CD4-positive, CD25-positive, alpha-beta regulatory T cell (primary cell): ENCODE measurements at places on chromosomes 1 and 21.

- no peak for DNase-seq
Observed at GRCh38 chr1:64330839-64331238, 127.4 kb downstream of the UBE2U start.

DNA sequence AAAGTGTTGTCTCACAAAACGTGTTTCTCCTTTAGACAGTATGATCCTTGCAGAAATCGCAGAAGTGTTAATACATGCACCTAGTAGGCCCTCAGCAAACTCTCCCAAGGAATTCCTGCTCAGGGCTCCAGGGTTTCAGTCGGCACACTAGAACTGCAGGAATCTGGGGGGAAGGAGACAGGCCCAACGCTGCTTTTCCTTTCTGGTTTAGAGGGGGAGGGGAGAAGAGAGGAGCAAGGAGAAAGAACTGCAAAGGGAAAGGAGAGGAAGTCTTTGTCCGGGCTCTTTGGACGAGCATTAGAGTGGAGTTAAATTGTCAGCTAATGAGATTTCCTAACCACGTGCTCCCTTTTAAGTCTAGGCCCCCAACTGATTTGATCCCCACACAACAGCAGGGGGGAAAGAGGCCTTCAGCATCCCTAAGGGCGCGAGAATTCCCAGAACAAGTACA is 103.7 kb upstream of the SOD1 start:
- DNase-seq = no peak

GRCh38 chr1:182280504-182280900 is 111.1 kb downstream of the GLUL start:
- no peak for DNase-seq

DNA sequence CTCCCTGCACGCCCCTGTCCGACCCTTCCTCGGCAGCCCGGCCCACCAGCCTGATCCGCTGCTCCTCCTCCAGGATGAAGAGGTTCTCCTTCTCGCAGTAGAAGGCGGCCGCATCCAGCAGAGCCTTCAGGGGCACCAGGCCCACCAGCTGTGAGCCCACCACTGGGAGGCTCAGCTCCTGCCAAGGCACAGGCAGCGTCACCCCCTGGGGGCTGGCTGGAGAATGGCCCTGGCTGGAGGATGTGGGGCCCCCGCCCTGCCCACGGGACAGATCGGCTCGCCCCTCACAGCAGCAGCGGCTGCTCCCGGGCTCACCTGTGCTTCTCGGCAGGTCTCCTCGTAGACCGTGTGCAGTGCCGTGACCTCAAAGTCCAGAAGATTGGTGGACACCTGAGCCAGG is 5.3 kb downstream of the FTCD start:
- DNase-seq = no peak

- DNase-seq = peak; percentile 8
Observed at GRCh38 chr1:182484531-182485257, 34.7 kb downstream of the RGSL1 start.

DNA sequence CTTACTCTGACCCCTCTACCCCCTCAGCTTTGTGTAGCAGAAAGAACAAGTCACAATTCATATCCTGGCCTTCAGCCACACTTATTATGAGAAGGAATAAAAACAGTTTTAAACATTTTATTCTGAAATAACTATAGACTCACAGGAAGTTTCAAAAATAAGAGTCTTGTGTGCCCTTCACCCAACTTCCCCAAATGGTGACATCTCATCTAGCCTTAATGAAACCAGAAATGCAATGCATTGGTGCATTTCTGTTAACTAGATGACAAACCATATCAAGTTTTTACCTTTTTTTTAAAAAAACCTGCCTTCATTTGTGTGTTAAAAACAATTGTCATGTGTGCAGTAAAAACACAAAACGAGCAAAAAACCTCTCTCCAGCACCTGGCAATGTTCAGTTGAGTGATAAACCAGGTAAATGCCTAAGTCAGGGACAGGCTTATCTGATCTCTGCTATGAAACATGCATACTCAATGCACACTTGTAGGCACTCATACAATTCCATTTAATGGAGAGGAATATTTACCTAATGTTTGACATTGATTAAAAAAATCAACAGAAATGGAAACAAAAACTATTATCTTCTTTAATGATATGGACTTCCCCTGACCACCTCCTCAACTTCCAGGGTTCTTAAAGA is 51.5 kb downstream of the SH3BGR start:
- DNase-seq = no peak

GRCh38 chr1:204377800-204378668 is 18.3 kb upstream of the PLEKHA6 start:
- peak; percentile 37 for DNase-seq

- DNase-seq = no peak
Observed at GRCh38 chr1:87963556-87963955, 634.9 kb downstream of the LMO4 start.

DNA sequence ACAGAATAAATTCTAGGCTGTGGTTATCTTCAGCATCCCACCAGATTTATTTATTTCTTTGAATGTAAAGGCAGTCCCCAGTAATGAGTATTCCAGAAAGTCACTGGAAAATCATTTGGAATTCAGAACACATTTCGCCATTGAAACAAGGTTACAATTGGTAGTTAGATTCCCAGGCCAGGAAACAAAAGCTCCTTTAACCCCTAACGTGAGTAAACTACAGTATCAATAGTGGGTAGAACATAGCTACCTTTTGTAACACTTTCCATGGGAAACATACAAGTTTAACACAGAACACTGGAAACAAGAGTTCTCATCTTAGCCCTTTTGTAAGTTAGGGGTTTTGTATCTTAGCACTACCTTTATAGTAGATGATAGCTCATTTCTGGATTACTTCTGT is 53.4 kb upstream of the BMP8A start:
- DNase-seq = no peak

DNA sequence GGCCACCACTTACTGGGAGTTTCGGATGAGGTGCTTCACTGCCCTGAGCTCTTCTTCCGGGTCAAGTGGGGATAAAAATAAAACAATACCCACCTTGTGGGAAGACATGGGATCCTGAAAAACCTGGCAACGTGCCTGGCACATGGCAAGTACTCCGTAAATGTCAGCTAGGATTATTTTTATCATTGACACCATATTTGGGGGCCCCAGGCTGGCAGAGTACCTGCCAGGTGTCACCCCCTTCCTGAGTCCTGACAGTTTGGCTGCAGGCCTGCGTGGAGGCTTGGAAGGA is 9.2 kb upstream of the EPHA2 start:
- no peak for DNase-seq

DNA sequence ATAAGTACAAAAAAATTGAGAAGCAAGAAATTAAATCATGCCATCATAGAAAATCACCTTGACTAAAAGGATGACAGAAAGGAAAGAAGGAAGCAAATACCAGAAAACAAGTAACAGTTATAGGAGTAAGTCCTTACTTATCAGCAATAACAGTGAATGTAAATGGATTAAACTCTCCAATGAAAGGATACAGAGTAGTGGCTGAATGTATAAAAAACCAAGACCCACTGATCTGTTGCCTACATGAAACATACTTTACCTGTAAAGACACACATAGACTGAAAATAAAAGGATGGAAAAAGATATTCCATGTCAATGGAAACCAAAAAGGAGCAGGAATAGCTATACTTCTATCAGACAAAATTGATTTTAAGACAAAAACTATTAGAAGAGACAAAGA is 52.2 kb downstream of the RABGAP1L start:
- no peak for DNase-seq

GRCh38 chr1:20574686-20575540 is 14.0 kb upstream of the CDA start:
- DNase-seq = peak; percentile 36

- DNase-seq = no peak
Observed at GRCh38 chr1:65260851-65261473, 48.4 kb upstream of the DNAJC6 start.

GRCh38 chr1:188937965-188938551 is 1539.6 kb downstream of the BRINP3 start:
- no peak for DNase-seq

DNA sequence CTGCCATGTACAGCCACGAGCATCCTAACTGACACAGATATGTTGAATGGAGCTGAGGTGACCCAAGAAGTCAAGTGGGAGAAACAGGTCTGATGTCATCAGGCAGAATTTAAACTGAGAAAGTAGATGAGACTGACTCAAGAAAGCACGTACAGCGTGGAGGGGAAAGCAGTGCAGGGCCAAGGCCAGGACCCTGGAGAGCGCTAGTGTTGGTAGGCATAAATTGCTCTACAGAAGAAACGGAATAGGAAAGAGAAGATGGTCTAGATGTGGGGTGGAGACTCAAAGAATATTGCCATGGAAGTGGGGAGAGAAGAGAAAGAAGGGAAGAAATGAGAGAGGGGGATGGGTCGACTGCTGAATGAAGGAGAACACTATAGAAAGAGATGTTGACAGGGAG is 45.3 kb upstream of the GJB5 start:
- DNase-seq = no peak

DNA sequence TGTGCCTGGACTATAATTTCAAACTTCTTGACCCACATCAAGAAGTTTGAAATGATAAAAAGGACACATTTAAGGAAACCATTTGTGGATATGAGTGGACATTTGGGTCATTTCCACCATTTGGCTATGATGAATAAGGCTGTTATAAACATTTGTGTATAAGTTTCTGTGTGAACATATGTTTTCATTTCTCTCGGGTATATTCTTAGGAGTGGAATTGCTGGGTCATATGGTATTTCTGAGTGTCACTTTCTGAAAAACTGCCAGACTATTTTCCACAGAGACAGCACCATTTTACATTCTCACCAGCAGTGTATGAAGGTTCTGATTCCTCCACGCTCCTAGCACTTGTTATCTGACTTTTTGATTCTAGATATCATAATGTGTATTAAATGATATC is 50.8 kb downstream of the GPR137B start:
- DNase-seq = no peak

- no peak for DNase-seq
Observed at GRCh38 chr1:94130851-94131595, 10.1 kb upstream of the ABCA4 start.

GRCh38 chr1:33718186-33718585 is 145.7 kb upstream of the HMGB4 start:
- DNase-seq = no peak

- DNase-seq = peak; percentile 52
Observed at GRCh38 chr1:172674831-172675613, 16.1 kb downstream of the FASLG start.

GRCh38 chr21:42443181-42443785 is 39.6 kb downstream of the UBASH3A start:
- DNase-seq = no peak

DNA sequence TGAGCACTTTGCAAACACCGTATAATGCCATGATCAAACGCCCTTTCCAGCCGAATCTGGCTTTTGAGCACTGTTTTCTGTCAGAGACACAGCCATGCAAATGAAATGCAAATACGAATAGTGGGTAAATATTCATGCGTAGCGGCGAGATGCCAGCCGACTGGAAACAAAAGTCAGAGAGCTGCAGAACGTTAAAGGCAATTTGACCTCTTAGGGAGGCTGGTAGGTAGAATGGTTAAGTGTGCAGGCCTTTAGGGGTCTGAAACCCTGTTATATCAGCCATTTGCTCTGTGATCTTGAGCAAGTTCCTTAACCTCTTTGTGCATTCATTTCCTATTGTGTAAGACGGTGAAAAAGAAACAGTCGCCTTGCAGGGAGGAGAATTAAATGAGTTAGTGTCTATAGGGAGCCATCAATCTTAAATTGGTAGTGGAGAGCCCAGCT is 6.5 kb upstream of the SDHB start:
- no peak for DNase-seq

- DNase-seq = no peak
Observed at GRCh38 chr1:184567637-184568036, 180.8 kb downstream of the C1orf21 start.

GRCh38 chr1:23449958-23450357 is 25.4 kb upstream of the TCEA3 start:
- DNase-seq = no peak

- no peak for DNase-seq
Observed at GRCh38 chr1:116314305-116314919, 58.6 kb upstream of the ATP1A1 start.

- peak; percentile 41 for DNase-seq
Observed at GRCh38 chr1:2416403-2416802, 4.0 kb upstream of the PEX10 start.

DNA sequence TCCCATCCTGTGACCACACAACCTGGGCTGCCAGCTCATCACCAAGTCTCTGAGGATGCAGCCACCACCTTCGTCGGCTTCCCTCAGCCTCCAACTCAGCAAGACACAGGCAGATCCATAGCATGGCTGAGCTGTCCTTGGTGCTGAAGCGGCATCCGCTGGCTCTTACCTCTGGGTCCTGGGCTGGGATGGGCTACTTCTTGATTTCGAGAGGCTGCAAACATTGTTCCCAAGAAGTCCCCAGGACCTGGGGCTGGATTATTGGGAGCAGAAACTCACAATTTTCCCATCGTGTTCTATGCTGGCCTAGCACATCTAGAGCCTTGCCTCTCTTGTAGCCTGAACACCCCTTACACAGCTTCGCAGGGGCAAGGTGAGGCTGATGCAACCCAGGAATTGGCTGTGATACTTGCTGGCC is 24.9 kb upstream of the C1QA start:
- peak; percentile 10 for DNase-seq

DNA sequence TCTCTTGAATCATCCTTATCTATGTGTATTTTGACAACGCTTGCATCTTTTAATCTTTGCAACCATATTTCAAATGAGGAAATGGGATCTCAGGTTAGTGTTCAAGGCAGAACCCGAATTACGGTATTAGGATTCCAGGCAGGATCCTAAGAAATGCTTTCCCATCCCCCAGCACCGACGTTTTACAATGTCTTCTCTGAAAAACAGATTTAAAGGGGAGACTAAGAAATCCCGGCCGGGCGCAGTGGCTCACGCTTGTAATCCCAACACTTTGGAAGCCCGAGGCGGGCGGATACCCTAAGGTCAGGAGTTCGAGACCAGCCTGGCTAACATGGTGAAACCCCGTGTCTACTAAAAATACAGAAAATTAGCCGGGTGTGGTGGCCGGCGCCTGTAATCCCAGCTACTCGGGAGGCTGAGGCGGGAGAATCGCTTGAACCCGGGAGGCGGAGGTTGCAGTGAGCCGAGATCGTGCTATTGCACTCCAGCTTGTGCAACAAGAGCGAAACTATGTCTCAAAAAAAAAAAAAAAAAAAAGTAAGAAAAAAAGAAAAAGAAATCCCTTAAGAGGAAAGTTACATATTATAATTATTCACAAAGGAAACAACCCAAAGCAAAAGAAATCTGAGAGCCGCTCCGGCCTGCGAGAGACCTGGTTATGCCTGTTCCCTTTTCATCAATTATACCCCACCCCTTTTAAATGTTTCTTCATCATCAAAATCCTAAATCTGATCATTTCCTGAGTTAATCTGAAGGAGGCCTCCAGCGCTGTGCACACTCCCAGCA is 801 bp upstream of the GORAB start:
- no peak for DNase-seq

GRCh38 chr1:186679924-186680244 is 339 bp downstream of the PTGS2 start:
- DNase-seq = no peak

- DNase-seq = no peak
Observed at GRCh38 chr1:42733415-42734200, 6.4 kb downstream of the CLDN19 start.
